Cardiac muscle cell (in vitro differentiated cells and primary cell): ENCODE measurements at places on chromosomes 3 and 15. TPM values are rescaled to one million over a fixed set of nuclear protein-coding genes. Genes with fewer than 3 reads are reported as not detected.
A peak's percentile ranks its signal among the peaks of the same experiment; 100 is the strongest.

- no peak overlapping the region for H3K4me3 ChIP-seq
- no peaks in the 10 kb centered on the region for H3K36me3 ChIP-seq
- peak; percentile 25 for DNase-seq
- peaks cover 3% of the 10 kb centered on the region for H3K27me3 ChIP-seq
- peak overlapping the region; percentile 73 for H3K27ac ChIP-seq
Measured at GRCh38 chr3:111864821-111865656, 6.0 kb downstream of the PHLDB2 start.

GRCh38 chr3:178103140-178103539, 433.1 kb upstream of the KCNMB2 start:
- no peaks in the 10 kb centered on the region for H3K4me1 ChIP-seq
- H3K36me3 ChIP-seq = no peaks in the 10 kb centered on the region
- no peaks in the 10 kb centered on the region for H3K27me3 ChIP-seq

GRCh38 chr3:125212509-125213363, at the start of gene SLC12A8:
TSS of gene SLC12A8 (minus strand) at chr3:125212748. CDS start at chr3:125211349, 1,399 bp downstream.
- peak; percentile 25 for DNase-seq
- H3K27ac ChIP-seq = no peak within 1 kb of the TSS
- no peaks in the 10 kb centered on the region for H3K4me1 ChIP-seq
- peak within 1 kb of the TSS; percentile 57 for H3K4me3 ChIP-seq
- H3K27me3 ChIP-seq = peaks cover 24% of the 10 kb centered on the region
- H3K36me3 ChIP-seq = no peaks in the 10 kb centered on the region

GRCh38 chr15:98948456-98948855, 59.1 kb downstream of the PGPEP1L start:
- H3K4me1 ChIP-seq = peaks cover 4% of the 10 kb centered on the region
- DNase-seq = no peak
- no peaks in the 10 kb centered on the region for H3K27me3 ChIP-seq
- no peak overlapping the region for H3K4me3 ChIP-seq
- H3K27ac ChIP-seq = no peak overlapping the region

- H3K27ac ChIP-seq = no peak overlapping the region
- H3K27me3 ChIP-seq = no peaks in the 10 kb centered on the region
- DNase-seq = no peak
- H3K36me3 ChIP-seq = no peaks in the 10 kb centered on the region
Measured at GRCh38 chr3:148735597-148735996, 37.9 kb downstream of the AGTR1 start.

DNA sequence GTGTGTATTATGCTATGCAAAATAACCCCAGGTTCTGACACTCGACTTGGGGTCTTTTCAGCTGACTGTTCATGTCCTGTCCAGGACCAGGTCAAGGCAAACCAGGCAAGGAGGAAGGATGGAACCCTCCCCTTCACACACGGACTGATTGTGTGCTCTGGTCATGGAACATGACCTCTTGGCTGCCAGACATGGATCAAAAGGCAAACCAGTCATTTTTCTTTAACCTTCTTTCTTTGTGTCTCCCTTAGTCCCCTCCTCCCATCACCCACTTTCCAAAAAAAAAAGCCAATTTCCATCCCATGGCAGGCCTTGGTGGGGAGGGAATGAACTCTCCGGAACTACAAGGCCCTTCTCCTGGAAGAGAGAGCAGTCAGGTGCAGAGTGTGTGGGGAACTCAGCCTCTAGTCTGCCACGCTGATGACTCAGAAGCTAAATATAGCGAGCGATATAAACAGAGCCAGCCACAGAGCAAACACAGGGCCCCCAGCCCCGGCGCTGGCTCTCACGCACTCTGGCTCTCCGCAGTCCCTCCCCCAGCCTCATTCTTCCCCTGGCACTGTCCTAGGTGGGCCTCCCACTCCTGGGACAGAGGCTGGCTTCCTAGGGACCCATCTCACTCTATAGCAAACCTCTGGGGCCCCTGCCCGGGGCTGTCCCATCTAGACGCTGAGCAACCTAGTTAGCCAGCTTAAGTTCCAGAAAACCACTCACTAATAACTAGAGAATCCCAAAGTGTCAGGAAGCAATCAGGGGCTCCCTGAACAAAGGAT, 10.0 kb downstream of the BMF start:
- peak; percentile 88 for DNase-seq
- no peaks in the 10 kb centered on the region for H3K36me3 ChIP-seq
- H3K4me1 ChIP-seq = peaks cover 59% of the 10 kb centered on the region
- no peaks in the 10 kb centered on the region for H3K27me3 ChIP-seq
- H3K27ac ChIP-seq = peak overlapping the region; percentile 99

DNA sequence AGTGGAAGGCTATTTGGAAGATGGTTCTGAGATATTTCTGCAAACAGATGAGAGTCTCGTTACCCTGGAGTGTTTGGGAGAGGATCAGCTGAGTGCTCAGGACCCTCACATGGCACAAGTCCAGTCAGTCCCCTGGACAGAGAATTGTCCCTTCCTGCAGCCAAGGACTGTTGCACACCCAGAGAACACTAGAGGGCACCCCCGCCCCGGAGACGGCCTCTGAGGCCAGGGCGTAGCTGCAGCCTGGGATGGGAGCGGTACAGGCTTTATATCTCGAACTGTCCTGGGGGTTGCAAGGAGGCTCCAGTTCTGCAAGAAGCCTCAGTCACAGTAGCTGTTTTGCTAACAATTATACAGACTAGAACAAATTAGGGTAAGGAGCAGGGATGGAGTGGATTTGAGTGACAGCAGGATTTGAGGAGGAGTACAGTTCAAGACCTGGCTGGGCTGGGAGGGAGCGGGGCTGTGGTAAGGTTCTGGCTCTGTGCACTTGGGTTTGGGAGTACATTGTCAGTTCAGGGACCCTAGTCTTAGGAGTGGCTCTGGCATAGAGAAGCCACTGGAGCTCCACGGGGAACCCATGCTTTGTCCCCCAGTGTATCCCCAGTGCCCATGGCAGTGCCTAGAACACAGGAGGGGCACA, 67.6 kb upstream of the HACD2 start:
- H3K36me3 ChIP-seq = no peaks in the 10 kb centered on the region
- H3K4me1 ChIP-seq = no peaks in the 10 kb centered on the region
- no peak overlapping the region for H3K27ac ChIP-seq

DNA sequence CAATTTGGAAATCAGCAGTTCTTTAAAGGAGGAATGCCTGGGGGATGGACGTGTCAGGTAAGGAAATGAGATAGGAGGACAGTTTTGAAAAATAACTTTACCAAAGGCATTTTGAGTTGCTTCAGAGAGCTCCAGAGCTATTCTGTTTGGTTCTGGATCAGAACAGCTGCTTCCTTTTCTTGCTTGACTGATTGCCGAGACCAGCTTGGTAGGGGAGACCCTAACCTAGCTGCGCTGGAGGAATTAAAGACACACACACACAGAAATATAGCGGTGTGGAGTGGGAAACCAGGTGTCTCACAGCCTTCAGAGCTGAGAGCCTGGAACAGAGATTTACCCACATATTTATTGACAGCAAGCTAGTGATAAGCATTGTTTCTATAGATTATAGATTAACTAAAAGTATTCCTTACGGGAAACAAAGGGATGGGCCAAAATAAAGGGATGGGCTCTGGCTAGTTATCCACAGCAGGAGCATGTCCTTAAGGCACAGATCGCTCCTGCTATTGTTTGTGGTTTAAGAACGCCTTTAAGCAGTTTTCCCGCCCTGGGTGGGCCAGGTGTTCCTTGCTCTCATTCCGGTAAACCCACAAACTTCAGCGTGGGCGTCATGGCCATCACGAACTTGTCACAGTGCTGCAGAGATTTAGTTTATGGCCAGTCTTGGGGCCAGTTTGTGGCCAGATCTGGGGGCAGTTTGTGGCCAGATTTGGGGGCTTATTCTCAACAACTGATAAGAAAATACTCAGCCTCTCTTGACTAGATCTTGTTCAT, 556.0 kb downstream of the ROBO1 start:
- H3K27ac ChIP-seq = no peak overlapping the region
- no peaks in the 10 kb centered on the region for H3K27me3 ChIP-seq
- H3K4me1 ChIP-seq = no peaks in the 10 kb centered on the region
- DNase-seq = no peak
- H3K4me3 ChIP-seq = no peak overlapping the region

DNA sequence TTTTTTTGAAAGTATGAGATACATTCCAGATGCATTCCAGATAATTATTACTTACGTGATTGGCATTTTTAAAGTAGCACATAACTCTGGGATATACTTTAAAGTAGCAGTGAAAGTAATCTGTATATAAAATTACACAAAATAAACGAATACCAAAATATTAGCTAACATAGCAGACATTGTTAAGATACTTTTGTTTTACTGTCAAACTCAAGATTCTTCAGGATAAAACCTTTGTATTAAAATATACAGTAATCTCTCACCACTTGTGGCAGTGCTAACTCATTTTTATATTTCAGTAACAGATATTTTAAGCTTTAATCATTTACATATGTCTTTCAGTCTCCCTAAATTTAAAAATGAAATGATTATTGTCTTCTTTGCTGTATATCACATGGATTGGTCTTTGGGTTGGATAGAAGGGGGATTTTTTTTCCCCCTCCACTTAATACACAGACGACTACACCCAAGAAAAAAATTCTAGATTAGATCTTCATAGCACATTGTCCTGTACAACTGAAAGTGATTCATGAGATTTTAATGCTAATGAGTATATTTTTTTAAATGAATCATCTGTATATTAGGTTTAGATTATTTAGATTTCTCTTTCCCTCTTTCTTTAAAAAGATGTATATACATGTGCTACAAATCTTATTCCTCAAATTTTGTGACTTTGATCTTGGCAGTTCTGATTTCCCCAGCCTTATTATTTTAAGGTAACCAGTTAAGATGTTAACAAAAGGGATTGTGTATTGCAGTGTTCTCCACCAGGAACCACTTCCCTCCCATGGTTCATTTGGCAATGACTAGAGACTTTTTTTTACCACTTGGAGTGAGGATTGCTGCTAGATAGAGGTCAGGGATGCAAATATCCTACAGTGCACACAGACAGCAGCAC, 24.5 kb upstream of the EBLN2 start:
- H3K27ac ChIP-seq = peak overlapping the region; percentile 70
- H3K4me3 ChIP-seq = no peak overlapping the region

DNA sequence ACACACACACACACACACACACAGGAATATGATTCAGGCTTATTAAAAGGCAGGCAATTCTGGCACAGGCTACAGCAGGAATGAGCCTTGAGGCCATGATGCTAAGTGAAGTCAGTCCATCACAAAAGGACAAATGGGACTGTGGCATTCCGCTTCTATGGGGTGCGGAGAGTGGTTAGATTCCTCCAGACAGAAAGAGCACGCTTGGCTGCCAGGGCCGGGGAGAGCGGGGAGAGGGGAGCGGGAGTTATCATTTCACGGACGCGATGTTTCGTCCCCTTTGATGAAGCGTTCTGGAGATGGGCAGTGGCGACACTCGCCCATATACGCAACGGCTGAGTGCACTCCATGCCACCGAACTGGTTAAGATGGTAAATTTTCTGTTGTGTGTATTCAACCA, 58.5 kb upstream of the FAM174B start:
- no peak overlapping the region for H3K27ac ChIP-seq
- H3K4me3 ChIP-seq = peak overlapping the region; percentile 59
- DNase-seq = peak; percentile 41

DNA sequence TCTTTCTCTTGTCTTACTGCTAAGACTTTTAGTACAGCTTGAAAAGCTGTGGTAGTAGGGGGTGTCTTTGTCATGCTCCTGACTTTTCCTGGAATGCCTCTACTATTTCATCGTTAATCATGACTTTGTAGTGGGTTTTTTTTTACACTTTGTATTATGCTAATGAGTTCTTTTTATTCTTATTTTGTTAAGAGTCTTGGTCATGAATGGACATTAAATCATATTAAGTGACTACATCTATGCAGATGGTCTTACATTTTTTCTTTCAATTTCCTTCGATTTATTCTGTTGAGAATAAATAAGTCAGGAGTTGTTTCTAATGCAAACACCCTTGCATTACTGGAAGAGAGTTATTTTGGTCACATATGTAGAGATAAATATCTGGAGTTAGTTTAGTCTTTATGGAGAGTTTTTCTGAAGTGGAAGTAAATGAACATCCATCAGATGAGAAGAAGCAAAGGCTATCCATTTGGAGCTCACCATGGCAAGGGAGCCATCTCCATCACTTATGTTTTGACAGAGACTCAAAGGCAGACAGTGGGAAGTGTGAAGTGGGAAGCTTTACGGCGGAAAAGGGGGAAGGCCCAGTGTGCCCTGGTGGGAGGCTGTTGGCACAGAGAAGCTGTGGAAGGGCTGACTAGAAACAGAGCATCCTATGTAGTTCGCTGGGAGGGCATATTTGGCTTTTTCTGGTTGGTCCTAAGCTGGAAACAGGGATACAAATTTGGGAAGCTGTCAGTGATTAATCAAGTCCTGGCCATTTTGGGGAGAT, 73.1 kb upstream of the PRR23E start:
- no peaks in the 10 kb centered on the region for H3K27me3 ChIP-seq
- no peak overlapping the region for H3K4me3 ChIP-seq
- H3K4me1 ChIP-seq = no peaks in the 10 kb centered on the region
- H3K36me3 ChIP-seq = no peaks in the 10 kb centered on the region
- no peak overlapping the region for H3K27ac ChIP-seq

DNA sequence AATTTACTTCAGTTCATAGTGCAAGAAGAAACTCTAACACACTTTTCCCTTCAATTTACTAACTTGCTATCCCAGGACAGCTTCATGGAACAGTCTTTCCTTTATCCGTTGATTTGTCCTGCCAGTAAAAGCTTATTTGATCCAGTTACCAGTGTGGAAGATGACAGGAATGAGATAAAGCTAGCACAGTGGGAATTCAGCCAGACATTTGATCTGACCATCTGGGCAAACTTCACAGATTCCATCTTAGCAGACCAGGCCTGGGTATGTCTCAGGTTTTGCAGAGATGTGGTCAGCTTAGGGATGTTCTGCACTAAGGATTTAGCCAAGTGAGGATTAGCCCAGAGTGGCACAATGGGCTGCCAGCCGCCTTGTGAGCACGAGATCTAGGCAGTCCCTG, 19.7 kb downstream of the CEMIP start:
- H3K27ac ChIP-seq = no peak overlapping the region
- no peak for DNase-seq
- no peak overlapping the region for H3K4me3 ChIP-seq

The ITIH1 gene
- 0.20 TPM in 1 of 2 replicates, not detected in the other for polyA plus RNA-seq

The DLL4 gene
- polyA plus RNA-seq = 0.42 TPM in 1 of 2 replicates, not detected in the other

The UROC1 gene
- not detected in 2 replicates for polyA plus RNA-seq

The CPN2 gene
- polyA plus RNA-seq = 0.88 and 1.3 TPM in 2 replicates

The ZNF662 gene
- 0.04 TPM in 1 of 2 replicates, not detected in the other for polyA plus RNA-seq

The PLSCR2 gene
- not detected in 2 replicates for polyA plus RNA-seq

The RETNLB gene
- polyA plus RNA-seq = not detected in 2 replicates

The GTF2E1 gene
- 12.9 and 21.5 TPM in 2 replicates for polyA plus RNA-seq
